HT1080 (cell line): ENCODE measurements at places on chromosomes 5 and 9.

DNA sequence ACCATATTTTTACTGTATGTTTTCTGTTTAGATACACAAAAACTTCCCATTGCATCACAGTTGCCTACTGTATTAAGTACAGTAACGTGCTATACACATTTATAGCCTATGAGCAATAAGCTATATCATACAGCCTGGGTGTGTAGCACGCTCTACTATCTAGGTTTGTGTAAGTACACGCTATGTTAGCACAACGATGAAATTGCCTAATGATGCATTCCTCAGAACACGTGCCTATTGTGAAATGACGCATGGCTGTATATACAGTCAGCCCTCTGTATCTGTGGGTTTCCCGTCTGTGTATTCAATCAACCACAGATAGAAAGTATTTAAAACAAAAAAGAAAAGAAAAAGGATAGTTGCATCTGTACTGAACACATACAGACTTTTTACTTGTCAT lies 64.2 kb downstream of the SGCD start:
- DNase-seq: peak; percentile 75

GRCh38 chr9:73583576-73583975 lies 431.9 kb downstream of the ANXA1 start:
- peak; percentile 83 for DNase-seq

- DNase-seq: no peak
Measured at GRCh38 chr5:56561455-56561854, 253.9 kb upstream of the MAP3K1 start.

DNA sequence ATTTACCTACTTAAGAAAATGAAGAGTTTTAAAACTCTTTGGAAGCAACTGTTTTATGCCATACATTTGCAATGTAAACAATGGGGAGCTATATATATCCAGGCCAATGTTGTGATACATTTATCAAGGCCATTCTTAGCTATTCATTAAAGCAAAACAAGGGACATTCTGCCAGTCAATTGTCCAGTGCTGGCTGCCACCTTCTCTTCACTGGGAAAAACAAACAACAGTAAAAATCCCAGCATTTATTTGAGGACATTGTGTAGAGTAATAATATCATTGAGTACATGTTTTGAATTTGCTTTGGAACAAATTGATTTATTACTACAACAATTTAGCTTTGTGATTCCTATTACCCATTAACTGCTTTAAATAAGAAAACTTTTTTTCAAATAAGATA lies 1107.4 kb downstream of the DTWD2 start:
- no peak for DNase-seq

GRCh38 chr5:135569755-135570452 lies 8.9 kb downstream of the CXCL14 start:
- peak; percentile 25 for DNase-seq

DNA sequence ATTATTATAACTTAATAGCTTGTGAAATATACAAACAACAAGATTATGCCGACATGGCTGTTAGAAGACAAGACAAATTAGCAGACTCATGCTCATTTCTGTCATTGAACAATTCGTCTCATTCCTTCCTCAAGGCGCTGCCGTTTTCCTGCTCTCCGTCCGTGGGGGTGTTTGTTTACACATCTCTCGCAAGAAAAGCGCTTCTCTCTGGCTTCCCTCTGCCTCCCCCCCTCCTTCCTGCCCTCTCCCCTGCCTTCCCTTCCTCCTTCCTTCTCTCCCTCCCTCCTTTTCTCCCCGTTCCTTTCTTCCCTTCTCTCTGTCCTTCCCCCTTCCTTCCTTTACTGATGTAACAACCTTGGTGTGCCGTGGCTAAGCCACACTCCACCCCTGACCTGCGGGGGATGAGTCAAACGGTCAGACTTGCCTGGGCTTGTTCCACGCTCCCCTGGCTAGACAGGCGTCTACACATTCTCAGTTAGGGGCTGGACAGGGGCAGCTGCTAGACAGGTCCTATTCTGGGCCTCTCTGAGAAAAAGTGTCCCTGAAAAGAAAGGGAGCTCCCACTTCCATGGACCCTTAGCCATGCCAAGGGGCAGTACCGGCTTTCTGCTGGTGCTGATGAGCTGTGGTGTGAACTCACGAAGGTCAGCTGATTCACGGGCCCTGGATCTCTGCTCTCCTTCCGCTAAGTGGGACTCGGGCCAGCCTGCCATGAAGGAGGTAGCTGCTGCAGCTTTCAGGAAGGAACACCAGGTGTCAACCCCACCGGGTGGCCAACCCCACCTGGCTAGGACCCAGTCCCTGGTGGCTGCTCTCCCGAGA lies 32.0 kb upstream of the SPTLC1 start:
- peak; percentile 94 for DNase-seq
